ENCODE measurements at places on chromosomes 7 and 10.

- DNase-seq: no peak
Measured at GRCh38 chr7:151511946-151512345, 7.7 kb downstream of the RHEB start.

DNA sequence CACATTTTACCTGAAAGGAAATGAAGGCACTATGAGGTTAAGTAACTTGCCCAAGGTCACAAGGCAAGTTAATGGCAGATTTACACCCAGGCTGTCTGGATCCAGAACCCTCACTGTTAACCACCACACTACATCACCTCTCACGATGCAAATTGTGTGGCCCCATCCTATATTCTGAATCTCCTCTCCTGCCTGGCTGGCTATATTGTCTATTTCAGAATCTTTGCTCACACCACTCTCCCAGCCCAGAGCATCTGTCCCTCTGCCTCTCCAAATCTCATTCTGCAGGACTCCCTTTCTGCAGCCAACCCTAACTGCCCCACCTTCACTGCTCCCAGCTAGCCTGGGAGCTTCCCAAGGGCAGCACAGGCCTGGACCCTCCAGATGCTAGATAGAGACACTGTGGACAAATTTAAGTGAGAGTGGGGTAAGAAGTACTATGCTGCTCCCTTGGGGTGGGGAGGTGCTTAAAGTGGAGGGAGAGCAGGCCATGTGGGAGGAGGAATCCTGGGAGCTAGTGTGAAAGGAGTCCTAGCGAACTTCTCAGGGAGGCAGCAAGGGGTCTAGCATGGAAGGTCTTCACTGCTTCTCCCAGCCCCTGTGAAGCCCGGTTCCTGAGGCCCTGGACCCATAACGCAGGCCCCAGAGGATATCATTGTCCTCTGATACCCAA is 786 bp downstream of the CUEDC2 start:
- DNase-seq: no peak

DNA sequence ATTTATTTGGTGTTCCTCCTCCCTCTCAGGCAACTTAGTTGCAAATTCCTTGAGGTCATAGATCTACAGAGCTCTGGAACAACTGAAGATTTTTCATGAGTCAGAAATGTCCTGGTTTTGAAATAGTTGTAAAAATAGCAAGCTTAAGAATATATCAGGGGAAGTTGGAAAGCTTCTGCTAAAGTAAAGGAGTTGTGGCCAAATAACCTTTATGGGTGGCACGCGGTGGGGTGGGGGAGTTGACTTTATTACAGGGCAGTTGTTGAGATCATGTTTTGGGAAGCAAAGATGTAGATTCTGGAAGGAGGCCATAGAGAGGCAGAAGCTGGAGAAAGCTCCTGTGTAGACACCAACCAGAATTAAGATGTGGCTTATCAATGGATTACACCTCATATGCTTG is 326.0 kb upstream of the MTPN start:
- DNase-seq: no peak

- no peak for DNase-seq
Measured at GRCh38 chr10:70672165-70673042, at the start of gene ADAMTS14. TSS of gene ADAMTS14 (plus strand) at chr10:70672506. CDS start at chr10:70672803, 297 bp downstream.

- no peak for DNase-seq
Measured at GRCh38 chr10:18610517-18610916, 40.9 kb downstream of the NSUN6 start.

GRCh38 chr10:23325132-23325531 is 19.5 kb downstream of the C10orf67 start:
- no peak for DNase-seq

DNA sequence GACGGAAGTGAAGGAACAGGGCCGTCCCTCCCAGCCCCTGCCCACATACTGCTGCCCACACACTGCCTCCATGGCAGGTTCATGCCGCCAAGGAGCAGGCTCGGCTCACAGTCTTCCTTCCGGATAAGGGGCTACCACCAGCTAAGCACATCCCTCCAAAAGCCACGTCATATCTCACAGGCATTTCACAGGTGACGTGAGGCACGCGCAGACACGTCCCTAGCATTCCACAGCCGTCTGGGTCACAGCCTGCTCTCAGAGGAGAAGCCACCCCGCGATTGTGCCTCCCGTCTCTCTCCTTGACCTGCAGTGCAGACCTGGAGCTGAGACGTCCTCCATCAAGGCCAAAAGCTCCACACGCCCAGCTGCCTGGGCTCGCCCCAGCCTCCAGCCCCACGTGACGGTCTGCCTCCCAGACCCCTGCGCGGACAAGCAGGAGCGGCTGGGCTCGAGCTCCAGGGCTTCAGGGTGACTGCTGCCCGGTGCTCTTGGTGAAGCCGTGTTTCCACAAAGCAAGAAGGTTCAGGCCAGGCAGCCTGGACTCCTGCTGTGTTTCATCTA is 114.0 kb downstream of the MAD1L1 start:
- DNase-seq: no peak
